ENCODE measurements at places on chromosomes 16 and 17.

DNA sequence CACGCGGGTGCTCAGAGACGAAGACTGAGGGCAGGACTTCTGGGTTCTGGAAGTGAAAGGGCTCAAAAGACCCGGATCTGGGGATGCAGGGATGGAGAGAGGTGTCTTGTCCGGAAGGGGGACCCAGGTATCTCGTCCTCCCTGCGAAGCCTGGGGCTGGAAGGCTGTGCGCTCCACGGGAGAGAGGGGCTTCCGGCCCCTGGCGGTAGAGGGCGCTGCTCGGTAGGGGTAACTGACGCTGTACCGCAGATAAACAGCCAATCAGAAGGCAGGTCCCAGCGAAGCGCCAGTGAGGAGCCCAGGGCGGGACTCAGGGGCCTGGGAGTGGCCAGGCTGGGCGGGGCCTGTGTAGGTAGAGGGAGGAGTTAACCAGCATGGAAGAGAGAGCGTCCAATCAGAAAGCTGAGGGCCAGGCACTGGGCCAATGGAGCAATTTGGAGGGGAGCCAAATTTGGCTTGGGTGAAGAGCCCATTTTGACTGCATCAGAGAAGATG, 804 bp downstream of the TGFB1I1 start:
- DNase-seq, result no peak

DNA sequence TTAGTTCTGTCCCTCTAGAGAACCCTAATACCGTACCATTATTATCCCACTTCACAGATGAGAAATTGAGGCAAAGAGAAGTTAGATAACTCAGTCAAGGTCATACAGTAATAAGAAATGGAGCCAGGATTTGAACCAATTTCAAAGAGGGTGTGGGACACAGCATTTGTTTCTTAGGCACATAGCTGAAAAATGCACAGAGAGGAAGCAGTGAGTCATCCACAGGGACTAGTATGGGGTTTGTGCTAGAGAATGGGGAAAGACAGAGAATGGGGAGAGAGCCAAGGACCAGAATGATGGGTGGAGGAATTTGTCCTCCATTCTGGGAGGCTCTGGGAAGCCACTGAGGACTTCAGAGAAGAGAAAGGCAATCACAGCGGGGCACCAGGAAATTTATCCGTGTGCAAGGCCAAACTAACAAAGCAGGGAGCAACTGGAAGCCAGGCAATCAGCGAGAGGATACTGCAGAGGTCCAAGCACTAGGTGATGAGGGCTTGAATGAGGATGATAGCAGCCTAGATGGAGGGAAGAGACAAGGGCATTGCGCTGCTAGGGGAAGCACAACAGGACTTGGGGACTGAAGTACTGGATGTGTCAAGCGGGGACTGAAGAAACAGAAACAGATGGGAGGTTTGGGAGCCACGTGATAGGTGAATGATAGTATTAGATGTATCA, 78.1 kb upstream of the ZFHX3 start:
- no peak for DNase-seq

DNA sequence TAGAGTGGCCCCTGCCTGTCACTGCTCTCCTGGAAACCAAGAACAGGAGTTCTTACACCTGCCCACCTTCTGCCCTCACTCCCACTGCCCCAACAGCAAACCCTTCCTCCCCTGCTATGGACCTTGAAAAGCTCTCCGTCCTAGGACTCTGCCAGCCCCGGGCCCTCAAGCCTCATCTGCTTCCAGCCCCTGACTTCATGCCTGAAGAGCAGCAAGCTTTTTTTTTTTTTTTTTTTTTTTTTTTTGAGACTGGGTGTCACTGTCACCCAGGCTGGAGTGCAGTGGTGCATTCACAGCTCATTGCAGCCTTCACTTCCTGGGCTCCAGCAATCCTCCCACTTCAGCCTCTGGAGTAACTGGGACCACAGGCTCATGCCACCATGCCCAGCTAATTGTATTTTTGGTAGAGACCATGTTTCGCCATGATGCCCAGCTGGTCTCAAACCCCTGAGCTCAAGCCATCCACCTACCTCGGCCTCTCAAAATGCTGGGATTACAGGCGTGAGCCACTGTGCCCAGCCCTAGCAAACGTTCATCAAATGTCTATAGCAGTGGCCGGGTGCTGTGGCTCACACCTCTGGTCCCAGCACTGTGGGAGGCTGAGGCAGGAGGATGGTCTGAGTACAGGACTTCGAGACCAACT, 16.9 kb downstream of the CARHSP1 start:
- DNase-seq, result no peak

DNA sequence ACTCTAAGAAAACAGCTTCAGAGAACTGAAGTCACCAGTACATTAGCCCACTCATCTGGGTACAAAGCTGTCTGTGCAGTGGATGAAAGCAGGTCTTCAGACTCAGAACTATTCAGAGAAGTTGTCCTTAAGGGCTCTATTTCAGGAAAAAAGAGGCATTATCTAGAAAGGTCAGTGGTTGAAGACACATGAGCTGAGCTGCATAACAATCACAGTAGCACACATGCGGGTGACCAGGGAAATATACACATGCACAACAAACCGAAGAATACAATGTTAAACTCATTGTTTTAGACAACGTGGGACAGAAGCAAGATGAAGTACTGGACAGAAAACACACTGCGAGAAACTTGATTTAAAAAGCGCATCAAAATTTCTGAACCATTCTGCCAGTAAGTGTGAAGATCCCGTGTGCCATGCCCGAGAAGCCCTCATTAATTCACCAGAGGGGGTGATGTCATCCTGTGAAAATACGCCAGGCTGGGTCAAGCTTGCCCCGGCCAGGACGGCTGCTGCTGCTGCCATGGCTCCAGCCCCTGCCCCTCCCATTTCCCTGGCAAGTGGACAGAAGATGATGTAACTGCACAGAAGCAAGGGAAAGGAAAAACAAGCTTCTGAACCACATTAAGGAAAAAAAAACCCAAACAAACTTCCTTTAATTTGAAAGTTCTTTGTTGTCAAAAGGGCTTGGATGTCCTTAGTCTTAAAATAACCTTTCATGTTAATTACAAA, 10.1 kb downstream of the DYNC1LI2 start:
- DNase-seq, result no peak

DNA sequence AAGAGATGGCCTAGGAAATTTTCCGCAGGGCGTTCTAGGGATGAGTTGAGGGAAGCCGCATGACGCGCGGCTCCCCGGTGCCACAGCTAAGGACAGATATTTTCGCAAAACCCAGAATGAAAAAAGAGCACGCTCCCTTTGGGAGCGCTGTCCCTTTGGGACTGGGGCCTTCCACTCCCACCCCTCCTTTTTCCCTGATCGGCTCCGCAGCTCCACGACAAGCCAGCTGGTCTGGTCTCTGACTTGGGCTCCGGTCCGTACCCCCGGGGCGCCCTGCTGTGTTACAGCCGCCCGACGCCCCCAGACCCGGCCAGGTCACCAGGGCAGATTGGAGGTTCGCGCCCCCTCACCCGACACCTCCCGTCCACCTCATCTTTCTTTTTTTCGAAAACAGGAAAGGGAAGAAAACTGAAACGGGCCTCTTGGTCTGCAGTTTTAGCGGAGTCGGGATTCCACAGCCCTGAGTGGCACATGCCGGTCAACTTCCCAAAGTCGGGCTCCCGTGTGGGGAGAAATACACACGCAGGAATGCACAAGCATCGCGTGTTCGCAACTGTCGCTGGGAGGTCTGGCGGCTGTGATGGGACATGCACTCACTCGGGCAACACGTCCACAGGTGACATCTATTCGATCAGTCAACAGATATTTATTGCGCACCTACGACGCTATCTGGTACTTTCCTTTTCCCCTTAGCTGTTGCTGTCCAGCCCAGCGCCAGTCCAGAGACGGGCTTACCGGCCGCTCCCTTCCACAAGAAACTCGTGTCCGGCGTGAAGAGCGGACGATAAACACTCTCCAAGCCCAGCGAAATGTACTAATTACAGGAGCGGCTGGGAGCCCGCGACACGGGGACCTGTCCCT, 3.9 kb upstream of the SOX9 start:
- no peak for DNase-seq

DNA sequence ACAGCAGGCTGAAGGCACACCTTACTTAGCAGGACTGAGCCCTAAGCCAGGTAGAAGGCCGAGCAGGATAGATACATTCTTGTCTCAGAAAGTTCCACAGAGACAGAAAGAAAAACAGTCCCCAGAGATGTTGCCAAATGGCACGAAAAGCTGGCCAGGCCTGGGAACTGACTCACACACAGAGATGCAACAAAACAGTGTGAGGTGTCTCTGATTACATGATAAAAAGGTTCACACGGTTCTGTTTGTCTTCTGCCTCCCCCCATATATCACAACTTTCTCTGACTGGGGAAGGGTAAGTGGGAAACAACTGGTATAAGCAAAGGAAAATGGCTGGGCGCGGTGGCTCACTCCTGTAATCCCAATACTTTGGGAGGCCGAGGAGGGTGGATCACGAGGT, 1.7 kb downstream of the WBP2 start:
- DNase-seq, result no peak

DNA sequence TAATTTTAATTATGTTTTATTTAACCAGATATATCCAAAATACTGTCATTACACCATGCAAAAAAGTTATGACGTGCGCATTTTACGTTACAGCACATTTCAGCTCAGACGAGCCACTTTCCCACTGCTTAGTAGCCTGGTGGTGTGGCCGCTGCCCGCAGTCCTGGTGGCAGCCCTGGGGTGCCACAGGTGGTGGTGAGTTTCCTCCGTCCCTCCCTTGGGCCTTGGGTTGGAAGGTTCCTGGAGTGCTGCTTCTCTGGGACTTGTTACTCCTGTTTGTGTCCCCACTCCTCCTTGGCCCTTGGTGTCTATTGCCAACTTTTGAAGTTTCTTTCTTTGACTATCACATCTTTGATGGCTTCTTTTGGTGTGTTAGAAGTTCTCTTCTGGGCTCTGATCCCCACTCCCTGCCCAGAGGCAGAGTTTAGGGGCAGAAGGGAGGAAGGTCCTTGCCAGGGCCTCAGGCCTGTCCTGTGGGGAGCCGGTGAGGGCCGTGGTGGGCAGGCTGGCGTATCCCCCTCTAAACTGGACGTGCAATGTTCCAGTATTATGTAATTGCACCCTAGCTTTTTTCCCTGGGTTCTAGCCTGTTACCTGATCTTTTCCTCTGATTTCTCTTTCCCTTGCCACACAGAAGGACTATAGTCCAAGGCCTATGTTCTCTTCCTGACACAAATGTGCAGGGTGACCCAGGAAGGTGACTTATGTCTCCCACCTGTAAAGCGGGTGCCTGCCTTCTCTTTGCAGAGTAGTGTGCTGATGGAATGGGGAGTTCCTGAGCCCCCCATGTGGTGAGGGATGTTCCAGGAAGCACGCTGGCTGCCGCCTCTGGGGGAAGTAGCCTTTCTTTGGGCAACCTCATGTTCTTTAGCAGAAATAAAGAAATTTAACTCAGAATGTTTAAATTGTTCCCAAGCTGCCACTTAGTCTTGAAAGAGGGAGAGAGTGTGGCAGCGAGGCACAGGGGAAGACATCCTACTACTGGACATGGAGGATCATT, 8.4 kb downstream of the MPRIP start:
- no peak for DNase-seq

GRCh38 chr17:75983501-75984181, 4.6 kb downstream of the TEN1 start:
- no peak for DNase-seq

- peak; percentile 53 for DNase-seq
These were observed 20.1 kb upstream of the KRT19 start for GRCh38 chr17:41547921-41548843.

DNA sequence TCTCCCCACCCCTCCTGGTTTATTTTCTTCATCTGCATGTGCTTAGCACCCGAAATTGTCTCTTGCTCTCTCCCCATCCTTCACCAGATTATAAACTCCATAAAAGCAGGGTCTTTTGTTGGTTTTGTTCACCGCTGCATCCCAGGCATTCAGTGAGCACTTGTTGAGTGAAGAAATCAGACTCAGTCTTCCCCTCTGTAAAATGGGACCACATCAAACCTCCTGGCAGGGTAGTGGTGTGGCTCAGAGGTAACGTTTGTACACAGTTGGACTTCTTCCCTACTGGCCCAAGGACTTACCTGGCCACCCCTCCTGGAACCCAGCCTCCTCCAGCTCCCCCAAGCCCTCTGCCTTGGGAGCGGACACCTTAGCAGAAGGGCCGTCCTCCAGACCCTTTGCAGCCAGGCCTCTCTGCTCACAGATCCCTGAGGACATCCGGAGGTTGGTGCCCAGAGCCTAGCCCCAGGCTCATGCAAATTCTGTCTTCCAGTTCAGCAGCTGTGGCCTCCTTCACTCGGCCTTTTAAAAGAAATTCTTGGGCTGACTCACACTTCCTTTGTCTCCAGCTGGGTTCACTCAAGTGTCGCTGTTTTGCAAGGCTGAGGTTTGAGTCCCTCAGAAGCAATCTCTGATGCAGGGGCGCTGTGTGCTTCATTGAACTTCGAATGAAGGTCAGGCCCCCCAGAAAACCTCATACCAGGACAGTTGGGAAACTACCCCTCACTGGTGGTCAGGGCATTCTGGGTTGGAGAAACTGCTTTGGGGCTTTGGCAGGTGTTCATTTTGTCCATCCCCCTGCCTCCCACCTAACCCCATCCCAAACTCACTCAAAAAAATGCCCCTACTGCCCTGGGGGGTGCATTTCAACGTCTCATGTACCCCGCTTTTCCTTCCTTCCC, 16.8 kb upstream of the RMI2 start:
- DNase-seq, result peak; percentile 20

- no peak for DNase-seq
These were observed 662.0 kb downstream of the CDH11 start for GRCh38 chr16:64459821-64460220.

- DNase-seq, result no peak
These were observed 28.7 kb upstream of the DDX52 start for GRCh38 chr17:37671824-37672547.

DNA sequence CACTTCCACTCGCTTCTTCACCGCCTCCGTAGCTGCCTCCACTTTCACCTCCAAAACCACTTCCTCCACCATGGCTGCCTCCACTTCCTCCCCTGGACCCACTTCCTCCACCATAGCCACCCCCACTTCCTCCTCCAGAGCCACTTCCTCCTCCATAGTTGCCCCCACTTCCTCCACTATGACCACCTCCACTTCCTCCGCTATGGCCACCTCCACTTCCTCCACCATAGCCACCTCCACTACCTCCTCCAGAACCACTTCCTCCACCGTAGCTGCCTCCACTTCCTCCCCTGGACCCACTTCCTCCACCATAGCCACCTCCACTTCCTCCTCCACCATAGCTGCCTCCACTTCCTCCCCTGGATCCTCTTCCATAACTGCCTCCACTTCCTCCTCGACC, 4.5 kb downstream of the KRT9 start:
- DNase-seq, result no peak

DNA sequence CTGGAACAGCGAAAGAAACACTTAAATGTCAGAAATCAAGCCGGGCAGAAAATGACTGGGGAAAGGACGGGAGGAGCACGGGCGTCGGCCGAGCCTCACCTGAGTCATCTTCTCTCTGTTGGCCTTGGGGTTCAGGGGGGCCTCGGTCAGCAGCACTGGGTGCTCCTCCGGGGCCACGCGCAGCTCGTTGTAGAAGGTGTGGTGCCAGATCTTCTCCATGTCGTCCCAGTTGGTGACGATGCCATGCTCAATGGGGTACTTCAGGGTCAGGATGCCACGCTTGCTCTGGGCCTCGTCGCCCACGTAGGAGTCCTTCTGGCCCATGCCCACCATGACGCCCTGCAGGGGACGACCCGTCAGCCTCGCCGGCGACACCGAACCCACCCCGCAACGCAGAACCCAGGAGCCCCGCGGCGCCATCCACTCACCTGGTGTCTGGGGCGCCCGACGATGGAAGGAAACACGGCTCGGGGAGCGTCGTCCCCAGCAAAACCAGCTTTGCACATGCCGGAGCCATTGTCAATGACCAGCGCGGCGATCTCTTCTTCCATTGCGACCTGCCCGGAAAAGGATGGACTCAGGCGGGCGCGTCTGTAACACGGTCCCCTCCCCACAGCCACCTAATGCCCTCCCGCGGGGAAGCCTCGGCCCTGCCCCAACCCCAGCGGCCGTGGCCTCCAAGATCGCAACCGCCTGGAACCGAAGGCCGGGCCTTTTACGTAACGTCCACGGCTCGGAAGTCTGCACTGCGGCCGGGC, 616 bp downstream of the ACTG1 start:
- DNase-seq, result no peak
